ENCODE measurements at places on chromosomes 5 and 9.

DNA sequence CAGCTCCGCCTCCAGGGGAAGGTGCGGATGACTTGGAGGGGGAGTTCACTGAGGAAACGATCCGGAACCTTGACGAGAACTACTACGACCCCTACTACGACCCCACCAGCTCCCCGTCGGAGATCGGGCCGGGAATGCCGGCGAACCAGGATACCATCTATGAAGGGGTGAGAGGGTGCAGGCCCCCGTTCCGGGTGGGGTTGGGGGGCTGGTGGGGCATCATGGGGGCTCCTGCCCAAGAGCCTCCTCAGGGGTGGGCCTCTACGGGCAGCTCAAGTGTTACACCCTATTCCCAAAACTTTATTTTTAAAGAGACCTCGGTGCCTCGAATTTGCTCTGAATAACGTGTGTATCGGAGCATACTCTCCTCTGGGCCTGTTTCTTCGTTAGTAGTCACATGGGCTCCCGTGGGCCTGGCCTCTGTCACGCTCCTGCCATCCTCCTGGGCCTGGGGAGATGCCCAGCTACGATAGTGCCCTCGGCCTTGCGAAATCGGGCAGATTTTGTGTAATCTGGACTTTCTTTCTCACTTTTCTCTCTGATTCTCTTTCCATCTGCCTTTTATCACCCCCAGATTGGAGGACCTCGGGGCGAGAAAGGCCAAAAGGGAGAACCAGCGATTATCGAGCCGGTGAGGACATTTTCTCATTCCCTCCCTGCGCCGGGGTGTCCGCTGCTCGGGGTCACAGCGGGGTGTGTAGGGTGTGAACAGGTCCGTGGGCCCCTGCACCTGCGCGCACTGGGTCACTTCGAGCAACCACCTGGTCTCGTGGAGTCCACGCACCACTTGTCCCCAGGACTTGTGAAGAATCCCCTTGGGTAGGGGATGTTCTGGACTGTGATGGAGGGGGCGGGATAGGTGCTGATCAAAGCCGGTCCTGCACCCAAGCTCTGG is 90.1 kb downstream of the COL5A1 start:
- no peak for DNase-seq

DNA sequence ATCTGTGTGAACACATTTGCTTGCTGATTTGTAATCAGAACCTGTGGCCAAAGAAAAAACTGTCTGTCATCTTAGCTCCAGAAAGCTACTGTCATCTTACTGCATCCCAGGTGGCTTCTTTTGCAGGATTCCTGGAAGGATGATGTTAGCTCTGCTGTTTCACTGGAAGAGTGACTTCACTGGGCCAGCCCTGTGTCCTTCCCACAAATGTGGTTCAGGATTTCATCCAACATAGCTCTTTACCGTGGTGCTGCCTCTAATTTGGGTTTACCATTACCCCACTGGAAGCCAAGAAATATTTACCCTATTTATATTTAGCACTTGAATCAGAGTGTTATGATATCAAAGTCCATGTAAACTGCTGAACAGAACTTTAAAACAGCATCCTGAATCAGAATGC is 501.0 kb downstream of the GADD45G start:
- DNase-seq, result no peak

GRCh38 chr5:533243-533954 is 9.2 kb upstream of the SLC9A3 start:
- DNase-seq, result peak; percentile 67

DNA sequence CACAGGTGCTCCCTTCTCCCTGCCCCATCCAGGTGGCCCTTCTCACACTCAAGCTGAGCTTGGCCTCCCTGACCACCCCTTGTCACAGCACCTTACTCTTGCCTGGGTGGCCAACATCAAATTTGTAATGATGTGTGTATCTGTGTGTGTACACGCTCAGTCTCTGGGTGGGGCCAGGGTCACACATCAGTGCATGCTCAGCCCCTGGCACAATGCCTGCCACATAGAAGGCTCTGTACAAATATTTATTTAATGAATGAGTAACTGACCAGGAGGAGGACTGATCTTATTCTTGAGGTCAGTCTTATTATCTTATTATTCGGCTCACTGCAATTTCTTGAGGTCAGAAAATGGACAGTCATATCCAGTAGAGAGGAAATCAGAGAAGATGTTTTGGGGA is 41.3 kb upstream of the HAND1 start:
- no peak for DNase-seq

- DNase-seq, result no peak
Observed at GRCh38 chr5:138641547-138642298, 66.5 kb upstream of the HSPA9 start.

- DNase-seq, result no peak
Observed at GRCh38 chr9:116475201-116475600, 211.9 kb upstream of the TRIM32 start.

- DNase-seq, result no peak
Observed at GRCh38 chr9:25724424-25724823, 46.2 kb upstream of the TUSC1 start.

DNA sequence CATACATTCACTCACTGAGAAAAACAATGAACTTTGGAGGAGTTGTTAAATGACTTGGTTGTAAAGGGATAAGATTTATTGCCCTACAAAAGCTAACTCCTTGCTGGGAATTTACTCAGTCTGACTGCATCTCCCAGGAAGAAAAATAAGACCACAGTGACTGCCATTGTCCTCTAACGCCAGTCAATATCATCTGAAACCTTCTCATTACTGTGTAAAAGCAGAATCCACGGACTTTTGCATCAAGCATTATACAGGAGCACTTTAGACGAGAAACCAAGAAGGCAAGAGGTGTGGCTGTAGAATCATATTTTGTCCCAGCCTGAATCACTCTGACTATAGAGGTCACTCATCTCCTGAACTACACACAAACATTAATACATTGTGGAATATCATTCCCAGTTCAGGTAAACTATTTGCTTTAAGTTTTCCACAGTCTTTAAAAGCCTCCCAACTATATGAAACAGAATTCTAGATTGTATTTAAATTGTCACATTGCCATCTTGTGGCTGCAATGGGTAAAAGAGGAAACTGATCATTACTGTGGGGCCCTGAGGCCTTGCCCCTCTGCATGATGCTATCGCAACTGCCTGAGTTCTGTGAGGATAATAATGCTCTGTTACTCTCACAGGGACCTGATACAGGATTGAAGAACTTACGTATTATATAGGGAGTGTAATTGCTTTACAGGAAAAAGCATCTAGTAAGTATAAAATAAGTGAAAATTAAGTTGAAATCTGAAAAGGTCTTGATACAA is 142.9 kb downstream of the SLCO4C1 start:
- no peak for DNase-seq

DNA sequence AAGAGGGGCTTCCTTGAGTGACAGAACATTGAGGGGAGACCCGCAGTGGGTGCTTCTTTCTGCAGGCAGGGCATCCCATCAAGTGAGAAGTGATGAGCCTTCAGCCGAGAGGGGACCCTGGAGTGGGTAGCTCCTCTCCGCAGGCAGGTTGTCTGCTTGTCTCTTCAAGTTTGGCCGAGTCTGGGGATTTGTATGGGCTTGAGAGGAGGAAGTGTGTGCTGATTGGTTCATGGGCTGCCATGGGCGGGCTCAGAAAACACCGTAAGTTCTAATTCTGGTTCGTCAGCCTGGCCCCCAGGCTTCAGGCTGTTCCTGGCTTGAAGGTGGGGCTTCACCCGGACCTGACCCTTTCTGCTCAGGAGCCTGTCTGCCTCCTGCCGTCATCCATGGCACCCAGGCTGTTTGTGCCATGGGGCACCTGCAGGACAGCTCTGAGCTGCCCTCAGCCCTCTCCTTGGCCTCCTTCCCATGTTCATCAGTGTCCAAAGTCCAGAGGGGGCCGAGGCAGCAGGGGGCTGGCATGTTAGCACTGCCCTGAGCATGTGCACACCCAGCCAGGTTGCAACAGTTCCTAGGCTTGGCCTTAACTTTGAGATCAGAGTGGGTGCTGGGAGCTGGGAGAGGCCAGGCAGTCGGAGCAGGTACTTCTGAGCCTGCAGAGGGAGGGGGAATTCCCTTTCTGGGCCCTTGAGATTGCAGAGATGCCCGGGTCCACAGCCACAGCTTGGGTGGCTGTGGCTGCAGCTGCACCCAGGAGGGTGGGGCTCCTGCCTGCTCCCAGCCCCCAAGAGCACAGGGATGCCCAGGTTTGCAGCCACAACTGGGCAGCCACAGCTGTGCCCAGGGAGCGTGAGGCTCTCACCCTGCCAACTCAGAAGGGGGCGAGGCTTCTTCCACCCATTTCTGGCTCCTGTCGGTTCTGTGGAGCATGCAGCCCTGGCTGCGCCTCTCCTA is 13.5 kb upstream of the DHFR start:
- no peak for DNase-seq

- DNase-seq, result no peak
Observed at GRCh38 chr5:9294793-9295465, 250.9 kb downstream of the SEMA5A start.

DNA sequence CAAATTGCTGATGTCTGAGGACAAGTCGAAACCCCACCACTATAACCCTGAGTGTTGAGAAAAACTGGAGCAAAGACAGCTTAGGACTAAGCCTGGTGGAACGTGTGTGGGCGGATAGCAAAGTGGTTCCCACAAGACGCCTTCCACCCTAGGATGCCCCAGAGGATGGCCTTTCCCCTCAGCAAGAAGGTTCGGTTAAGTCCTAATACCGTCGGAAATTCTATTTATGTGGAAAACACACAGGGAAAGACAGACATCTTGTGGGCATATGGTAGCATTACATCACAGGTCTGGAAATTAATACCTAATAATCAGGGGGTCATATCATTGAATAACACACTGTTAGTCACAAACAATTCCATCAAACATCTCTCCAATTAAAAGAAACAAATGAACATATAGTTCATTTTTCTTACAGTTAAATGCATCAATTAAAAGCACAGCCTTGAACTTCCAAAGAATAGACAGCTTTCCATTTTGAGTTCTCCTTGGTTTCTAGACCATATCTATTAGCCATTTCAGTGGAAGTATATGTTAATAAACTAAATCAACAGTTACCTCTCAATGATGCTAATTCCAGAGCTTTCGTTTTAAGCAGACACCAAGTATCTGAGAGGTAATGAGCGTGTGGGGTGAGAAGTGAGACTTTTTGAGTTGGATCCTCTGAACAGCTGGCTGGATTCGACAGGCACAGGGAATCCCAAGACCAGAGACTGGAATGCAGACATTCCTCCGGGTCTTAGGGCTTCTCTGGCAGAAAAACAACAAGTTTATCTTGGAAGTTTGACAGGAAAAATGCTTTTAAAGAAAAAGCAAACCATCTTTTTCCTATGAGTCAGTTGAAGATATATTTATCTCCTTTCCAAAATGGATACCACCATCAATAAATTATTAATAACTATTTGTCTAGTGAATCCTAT is 2.9 kb upstream of the ICE1 start:
- DNase-seq, result no peak

- no peak for DNase-seq
Observed at GRCh38 chr9:96567203-96567700, 52.4 kb downstream of the CDC14B start.

DNA sequence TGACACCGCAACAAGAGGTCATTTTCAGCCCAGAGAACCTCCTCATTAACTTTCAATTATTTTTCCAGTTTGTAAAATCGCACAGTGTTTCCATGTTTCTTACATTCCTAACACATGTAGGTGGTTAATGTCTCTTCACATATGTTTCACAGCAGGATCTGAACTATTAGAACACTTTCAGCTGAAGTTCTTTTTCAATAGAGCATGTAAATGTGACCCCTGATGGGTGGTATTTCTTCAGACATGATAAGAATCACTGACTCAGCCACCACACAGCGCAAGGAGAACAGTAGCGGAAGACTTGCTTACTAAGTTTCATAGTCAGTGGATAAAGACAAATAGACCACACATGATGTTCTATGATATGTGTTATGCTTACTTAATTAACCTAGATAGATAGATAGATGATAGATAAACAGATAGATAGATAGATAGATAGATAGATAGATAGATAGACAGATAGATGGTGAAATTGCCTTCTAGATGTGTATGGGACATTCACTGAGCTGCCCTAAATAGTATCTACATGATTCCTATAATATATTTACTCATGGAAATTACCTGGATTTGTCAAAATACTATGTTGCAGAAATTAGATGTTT is 1992.1 kb upstream of the NUDT12 start:
- no peak for DNase-seq

DNA sequence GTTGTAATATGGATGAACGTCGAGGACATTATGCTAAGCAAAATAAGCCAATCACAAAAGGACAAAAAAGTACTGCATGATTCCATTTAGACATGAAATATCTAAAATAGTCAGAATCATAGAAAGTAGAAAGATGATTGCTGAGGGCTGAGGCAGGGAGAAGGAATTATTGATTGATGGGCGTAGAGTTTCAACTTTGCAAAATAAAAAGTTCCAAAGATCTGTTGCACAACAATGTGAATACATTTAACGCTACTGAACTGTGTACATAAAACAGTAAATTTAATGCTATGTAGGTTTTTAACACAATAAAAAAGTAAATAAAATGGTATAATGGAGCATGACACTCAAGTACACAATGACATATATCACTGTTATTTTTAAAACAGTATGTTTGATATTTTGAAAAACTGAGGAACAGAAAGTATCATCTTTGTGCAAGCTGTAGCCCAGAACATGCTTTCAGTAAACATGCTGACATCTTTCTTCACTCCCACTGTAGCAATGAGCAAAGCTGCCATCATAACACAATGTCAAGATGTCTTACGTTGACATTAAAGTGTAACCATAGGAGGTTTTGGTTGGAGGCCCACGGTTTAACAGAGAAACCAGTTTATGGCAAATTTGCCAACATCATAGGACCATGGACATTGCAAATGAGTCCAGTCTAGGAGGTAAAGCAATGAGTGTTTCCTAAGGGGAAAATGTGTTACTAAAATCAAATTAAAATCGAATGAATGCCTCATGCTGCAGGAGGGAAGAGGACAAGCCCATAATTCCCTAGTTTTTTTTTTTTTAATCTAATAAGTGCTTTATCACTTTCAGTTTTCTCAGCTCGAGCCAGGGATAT is 125.8 kb upstream of the SGCD start:
- no peak for DNase-seq

DNA sequence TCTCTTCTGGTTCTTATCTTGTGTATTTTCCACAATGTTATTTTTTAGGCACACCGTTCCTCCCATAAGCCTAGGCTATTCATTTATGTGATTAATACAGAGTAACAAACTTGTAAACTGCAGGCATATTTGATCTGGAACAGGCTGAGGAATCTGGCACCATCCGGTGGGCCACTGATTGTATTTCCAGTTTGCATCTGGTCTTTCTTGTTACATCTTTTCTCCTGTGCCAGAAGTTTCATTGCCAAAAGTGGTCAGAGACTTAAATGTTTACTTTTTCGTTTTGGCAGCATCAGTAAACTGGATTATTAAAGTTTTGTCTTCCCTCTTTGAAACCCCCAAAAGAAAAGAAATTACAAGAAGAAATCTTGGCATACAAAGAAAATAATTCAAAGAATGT is 17.9 kb upstream of the ZCCHC7 start:
- no peak for DNase-seq
